EH (cell line): ENCODE measurements at places on chromosomes 13 and 19.

GRCh38 chr13:56561327-56561726 lies 579.4 kb upstream of the PRR20A start:
- no peak for DNase-seq

DNA sequence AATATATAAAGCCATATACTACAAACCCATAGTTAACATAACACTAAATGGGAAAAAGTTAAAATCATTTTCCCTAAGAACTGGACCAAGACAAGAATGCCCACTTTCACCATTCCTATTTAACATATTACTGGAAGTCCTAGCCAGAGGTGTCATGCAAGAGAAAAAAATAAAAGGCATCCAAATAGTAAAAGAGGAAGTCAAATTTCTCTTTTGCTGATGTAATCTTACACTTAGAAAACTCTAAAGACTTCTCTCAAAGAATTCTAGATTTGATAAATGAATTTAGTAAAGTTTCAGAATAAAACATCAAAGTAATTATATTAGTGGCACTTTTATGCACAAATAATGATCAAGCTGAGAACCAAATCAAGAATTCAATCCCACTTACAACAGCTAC lies 678.9 kb upstream of the SLITRK5 start:
- DNase-seq = no peak

DNA sequence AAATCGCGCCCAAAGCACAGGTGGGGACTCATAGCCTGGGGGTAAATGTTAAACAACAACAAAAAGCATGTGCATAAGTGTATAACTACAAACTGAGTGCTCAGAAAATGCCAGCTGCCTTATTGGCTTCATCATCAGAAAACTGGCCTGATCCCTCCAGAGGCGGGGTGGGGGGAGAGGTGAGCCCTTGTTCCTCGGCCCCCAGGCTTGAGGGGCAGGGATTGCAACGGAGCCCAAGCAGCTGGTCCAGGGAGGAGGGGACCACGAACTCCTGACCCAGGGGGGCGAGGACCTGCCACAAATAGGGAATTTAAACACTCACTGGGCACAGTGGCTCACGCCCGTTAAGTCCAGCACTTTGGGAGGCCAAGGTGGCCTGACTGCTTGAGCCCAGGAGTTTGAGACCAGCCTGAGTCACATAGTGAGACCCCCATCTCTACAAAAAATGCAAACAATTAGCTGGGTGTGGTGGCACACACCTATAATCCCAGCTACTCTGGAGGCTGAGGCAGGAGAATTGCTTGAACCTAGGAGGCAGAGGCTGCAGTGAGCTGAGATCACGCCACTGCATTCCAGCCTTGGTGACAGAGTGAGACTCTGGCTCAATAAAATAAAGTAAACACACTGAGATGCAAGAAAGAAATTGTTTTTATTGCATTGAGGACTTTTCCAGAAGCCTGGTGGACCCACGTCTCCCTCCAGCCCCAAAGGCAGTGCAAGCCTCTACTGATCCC lies 8.7 kb downstream of the SIRT6 start:
- DNase-seq = no peak

- DNase-seq = peak; percentile 92
Observed at GRCh38 chr13:28707629-28708427, 10.9 kb downstream of the SLC46A3 start.

DNA sequence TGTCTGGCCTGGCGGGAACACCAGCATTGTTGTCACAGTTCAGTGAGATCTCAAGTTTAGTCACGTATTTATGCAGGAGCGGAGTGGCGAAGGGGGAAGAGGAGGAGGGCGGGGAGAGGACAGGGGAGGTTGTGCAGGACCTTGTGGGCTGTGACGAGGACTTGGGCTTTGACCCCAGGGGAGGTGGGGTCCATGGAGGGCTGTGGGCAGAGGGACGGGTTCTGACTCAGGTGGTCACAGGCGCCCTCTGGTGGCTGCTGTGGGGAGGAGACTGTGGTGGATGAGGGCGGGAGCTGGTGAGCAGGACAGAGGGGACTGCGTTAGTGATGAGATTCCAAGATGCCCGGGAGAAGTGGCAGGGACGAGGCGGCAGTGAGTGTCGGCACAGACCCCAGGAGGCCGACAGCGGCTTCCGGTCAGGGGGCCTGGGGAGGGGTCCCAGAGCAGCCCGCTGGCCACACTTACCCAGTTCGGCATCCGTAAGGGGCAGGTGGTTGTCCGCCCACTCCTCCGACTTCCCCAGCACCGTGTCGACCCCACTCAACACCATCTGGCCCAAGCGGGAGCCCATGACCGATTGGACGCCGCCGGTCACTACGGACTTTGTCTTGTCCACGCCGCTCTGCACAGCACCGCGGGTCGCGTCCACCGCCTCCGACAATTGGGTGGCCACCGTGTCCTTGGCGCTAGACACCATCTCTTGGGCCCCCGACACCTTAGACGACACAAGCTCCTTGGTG lies 15.7 kb downstream of the PLIN3 start:
- peak; percentile 67 for DNase-seq

DNA sequence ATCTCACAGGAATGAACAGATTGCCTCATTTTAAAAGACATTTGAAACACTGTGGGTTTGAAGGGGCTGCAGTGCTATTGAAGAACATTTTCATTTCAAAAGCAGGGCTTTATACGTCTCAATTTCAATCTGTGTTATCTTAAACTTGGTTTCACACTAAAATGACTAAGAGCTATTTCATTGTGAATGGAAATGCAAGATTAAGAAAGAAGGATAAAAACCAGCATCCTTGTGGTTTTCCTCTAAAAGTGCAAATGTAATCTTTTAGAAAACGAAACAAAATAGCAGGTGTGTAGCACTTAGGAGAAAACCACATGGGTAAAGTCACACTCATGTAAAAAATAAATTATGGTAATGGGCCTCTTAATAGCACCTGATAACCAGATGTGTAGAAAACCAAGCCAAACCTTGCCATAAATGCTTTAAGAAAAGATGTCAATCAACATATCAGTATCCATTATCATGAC lies 397.7 kb downstream of the GPC6 start:
- DNase-seq = no peak

DNA sequence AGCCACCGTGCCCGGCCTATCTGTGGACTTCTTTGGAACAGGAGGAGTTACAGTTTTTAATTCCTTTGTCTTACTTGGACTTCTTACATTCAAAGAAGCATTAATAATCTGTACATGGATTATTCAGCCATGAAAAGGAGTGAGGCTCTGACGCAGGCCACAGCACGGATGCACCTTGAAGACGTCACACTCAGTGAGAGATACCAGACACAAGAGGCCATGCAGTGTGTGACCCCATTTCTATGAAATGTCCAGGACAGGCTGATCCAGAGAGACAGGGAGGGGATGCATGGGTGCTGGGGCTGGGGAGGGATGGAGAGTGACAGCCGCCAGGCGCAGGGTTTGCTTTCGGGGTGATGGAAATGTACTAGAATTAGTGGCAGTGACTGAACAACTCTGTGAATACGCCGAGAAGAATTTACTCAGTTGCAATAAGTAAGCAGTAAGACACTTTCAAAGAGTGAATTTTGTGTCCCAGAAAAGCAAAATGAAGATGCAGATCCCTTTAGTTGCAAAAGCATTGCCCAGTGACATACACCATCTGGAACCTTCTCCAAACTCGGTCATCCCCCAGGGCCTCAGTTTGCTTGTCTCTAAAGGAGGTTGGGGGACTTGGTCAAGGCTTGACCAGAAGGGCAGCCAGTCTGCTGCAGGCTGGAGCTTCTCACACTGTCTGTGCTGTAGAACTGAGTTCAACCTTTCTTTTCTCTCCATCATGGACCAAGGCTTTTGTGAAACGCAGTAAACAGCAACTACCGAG lies 25.3 kb downstream of the PIP5K1C start:
- no peak for DNase-seq

- no peak for DNase-seq
Observed at GRCh38 chr19:31499281-31500196, 150.3 kb upstream of the TSHZ3 start.

DNA sequence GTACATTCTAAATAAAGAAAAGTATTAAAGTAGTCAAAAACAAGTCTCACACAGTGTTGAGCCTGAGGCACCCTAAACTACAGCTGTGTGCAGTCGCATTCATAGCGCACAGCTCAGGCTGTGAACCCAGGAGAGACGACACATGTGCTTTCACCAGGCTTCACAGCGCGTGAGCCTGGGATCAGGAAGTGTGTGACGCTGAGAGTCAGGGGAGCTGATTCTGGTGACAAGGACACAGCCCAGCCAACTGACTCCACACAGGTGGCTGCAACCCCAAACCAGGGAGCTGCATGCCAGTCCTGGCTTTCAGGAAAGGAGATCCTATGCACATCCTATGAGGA lies 41.6 kb downstream of the COL4A1 start:
- DNase-seq = no peak
